SHP77 (cell line): ENCODE measurements at places on chromosomes 16 and 17.

DNA sequence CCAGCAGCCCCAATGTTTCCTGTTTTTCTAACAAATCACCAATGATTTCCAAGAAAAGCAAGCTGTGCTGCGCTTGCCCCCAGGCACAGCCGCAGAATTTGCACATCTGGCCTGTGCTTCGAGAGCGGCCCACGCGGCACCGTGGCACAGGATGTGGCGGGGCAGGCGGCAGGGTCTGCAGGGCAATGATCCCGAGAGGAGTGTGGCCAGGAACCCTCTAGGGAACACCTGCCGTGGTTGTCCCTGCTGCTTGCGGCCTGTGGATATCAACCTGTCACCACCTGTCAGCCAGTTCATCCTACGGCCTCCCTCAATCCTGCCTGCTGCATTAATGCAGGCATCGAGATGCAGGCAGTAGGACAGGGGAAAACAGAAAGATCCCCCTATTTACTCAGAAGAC, 24.0 kb downstream of the PIK3R5 start:
- DNase-seq: no peak

- DNase-seq: no peak
Observed at GRCh38 chr17:31695456-31696090, 163.5 kb downstream of the COPRS start.

- DNase-seq: no peak
Observed at GRCh38 chr17:74742978-74743545, 5.4 kb upstream of the NHERF1 start.

DNA sequence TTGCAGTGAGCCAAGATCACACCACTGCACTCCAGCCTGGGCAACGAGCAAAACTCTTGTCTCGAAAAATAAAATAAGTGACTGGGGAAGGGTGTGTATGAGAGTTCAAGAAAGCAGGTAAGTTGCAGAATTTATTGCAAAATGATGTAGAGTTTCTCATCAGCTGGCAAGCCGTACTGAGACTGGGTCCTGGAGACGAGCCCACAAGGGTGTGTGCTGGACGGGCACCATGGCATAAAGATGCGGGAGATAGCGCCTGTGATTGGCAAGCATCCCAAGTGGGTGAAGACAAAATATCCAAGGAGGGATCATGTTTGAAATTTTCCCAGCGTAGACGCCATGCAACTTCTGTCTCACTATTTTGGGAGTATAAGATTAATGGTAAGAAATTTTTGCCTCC, 59.4 kb downstream of the WNT3 start:
- DNase-seq: no peak

DNA sequence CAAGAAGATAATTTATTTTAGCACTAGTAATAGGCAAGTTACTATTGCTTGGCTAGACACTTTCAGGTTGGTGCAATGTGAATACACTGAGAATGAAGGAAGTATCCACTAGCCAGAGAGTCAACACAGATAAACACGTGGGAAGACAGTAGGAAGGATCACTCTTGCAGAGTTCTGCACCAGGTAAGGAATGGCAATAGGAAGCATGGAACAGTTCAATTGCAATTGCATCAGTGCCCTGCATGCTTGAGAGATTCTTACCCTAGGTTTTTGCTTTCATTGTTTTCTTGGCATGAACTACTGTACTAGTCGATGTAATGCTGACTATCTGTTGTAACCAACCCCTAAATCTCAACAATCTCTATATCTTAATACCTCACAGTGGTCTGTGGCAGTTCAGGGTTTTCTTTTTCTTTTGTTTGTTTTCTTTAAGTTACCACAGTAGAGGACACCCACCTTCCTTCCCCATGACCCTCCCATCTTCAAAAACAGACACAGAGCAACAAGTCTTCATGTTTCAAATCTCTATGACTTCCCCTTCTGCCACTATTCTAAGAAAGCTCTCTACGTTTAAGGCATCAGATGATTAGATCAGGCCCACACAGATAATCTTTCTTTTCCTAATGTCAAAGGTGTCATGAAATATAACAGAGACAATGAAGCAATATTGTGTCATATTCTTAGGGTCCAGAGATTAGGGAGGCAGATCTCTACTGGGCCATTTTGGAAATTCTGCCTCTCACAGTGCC, 18.1 kb upstream of the ABCA8 start:
- no peak for DNase-seq

- DNase-seq: no peak
Observed at GRCh38 chr16:31429314-31429713, 1.2 kb upstream of the COX6A2 start.

GRCh38 chr17:12680407-12680897, 14.8 kb downstream of the MYOCD start:
- peak; percentile 5 for DNase-seq

DNA sequence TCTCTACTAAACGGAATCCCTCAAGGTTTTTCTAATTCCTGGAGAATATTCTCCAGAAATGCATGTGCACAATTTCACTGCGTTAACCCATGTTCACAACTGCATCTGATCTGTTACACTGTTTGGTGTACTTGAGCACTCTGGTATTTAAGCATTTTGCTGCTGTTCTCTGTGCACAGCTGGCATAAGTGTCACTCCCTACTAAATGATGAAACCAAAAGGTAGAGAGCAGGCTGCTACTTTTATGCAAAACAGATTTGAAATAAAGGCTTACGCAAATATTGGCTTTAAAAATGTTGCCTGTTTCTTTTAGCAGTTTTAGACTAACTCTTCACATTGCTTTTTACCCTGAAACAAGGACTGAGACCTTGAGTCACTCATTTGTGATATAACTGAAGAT, 41.7 kb downstream of the ESRP2 start:
- DNase-seq: no peak

DNA sequence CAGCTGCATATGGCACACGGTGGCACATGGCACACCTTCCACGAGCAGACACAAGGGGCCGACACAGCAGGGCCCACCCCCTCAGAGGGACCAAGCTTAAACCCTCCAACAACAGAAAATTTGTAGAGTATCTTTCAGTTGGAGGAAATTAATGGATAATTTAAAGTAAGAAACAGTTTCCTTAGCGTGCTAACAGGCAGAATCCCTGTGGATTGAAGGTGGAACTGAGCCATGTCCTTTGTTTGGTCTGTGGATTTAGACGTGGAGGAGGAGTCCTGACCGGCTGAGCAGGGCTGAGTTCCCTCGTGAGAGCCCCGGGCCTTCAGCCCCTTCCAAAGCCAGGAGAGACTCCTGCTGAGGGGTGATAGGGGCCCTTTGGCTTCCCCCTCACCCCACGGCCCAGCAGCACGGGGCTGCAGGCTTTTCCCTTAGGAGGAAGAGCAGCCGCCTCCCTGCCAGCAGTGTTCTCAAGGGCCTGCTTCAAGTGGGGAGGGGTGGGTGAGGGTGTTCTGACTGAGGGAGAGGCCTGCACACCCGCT, 1.4 kb upstream of the CYB561 start:
- DNase-seq: no peak

DNA sequence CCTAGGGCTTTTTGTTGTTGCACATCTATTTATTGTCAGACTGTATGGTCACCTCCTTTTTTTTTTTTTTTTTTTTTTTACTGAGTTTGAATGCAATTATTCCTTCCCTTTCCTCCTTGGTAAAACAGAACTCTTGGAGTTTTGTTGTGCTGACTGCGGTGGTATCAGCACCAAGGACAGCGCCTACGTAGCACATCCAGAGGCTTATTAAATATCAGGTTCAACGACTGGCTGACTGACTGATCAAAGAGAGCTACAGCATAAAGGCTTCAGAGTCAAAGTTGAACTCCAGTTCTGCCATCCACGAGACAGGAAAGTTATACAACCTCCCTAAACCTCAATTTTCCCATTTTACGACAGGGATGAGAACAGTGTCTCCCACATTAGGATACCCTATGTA, 86.1 kb upstream of the RBFOX1 start:
- DNase-seq: no peak

- no peak for DNase-seq
Observed at GRCh38 chr17:37109731-37110710, 161.3 kb downstream of the AATF start.

- DNase-seq: no peak
Observed at GRCh38 chr17:60087882-60088669, 9.4 kb upstream of the HEATR6 start.

GRCh38 chr17:42031584-42031983, 11.7 kb downstream of the NKIRAS2 start:
- no peak for DNase-seq

DNA sequence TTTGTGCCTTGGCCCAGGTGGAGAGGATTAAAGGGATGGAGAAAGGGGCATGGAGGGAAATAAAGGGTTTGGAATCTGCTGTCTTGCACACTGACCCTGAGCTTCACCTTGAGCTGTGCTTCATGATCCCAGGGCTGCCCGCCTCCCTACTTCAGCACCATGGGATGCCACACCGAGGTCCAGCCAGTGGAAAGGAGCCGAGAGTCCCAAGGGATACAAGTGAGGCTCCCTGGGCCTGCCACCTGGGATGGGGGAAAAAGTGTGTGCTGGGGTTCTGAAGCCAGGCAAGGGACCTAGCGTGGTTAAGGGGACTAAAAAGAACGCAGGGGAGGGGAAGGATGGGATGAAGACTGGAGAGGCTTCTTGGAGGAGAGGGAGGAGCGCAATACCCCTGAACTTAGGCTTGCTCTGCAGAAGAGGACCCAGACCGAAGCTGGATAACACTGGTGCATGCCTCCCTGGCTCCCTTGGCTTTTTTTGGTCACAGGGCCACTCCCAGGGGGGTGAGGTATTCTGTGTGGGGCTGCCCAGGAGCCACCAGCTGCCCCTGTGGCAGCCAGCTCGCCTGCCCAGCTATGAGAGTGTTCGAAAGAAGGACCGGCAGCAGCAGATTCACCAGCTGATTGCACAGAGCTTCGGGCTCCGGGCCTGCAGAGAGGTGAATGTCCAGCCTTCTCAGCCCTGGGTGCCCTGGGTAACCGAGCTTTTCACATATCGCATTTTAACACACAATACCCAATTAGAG, 7.2 kb downstream of the MRPL27 start:
- no peak for DNase-seq

- no peak for DNase-seq
Observed at GRCh38 chr17:47785538-47786123, 36.0 kb downstream of the OSBPL7 start.

GRCh38 chr17:77594416-77595209, 363.9 kb upstream of the TNRC6C start:
- no peak for DNase-seq

- DNase-seq: no peak
Observed at GRCh38 chr17:49906531-49907136, 58.8 kb upstream of the TAC4 start.

GRCh38 chr17:887551-888209, 91.9 kb downstream of the NXN start:
- DNase-seq: no peak

- DNase-seq: no peak
Observed at GRCh38 chr16:57532266-57532625, 4.1 kb downstream of the CCDC102A start.

DNA sequence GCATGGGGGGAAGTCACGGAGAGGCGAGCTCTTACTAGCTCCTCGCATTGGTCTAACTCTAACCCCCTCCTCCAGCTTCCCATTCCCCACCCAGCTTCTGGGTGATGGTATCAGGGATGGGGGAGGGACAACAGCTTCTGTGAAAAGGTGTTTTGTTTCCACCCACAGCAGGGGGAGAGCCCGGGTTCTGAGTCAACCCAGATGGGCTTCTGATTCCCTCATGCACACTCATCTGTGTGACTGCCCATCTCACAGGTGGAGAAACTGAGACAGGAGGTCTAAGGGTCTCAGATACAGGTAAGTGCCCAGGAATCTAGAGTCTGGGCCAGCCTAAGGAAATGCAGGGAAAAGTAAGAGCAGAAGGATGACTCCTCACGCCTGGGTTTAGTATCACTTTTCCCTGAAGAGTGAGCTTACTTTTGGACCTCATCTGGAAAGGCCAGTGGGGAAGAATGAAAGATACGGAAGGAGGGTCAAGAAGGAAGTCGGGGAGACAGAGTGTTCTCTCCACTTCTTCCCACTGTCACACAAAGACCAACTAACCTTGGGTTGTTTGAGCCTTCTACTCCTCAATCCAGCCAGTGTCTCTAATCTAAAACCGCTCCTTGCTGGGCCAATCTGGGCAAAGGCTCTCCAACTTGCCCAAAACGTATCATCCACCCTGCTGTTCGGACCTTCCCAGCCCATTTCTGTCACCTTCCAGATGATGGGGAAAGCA, 3.1 kb upstream of the TLCD2 start:
- no peak for DNase-seq

GRCh38 chr16:84069540-84069939, 26.9 kb upstream of the SLC38A8 start:
- no peak for DNase-seq

- DNase-seq: no peak
Observed at GRCh38 chr16:4006397-4006999, 109.7 kb downstream of the ADCY9 start.

- DNase-seq: no peak
Observed at GRCh38 chr17:7109461-7110322, 4.9 kb downstream of the ASGR2 start.

- no peak for DNase-seq
Observed at GRCh38 chr16:28902909-28903308, 22.1 kb downstream of the RABEP2 start.

- DNase-seq: no peak
Observed at GRCh38 chr17:62852195-62852594, 44.1 kb upstream of the MARCHF10 start.

DNA sequence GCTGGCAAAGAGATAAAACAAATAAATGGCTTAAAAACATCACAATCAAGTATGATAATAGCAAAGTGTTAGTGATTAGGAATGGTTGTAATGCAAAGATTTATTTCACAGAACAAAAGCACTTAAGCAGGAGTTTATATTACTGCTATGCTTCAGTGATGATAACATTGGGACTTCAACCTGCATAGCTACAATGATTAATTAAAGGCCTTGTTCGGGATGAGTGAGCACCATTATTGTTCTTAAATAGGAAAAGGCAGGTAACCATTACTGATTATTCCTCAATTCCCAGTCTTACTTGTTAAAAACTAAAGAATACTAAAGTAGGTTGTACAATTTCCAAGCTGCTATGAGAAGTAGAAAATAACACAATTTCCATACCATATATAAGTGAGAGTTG, 1247.5 kb upstream of the CDH8 start:
- no peak for DNase-seq

GRCh38 chr17:15965528-15965927, 20.6 kb downstream of the ADORA2B start:
- DNase-seq: no peak

DNA sequence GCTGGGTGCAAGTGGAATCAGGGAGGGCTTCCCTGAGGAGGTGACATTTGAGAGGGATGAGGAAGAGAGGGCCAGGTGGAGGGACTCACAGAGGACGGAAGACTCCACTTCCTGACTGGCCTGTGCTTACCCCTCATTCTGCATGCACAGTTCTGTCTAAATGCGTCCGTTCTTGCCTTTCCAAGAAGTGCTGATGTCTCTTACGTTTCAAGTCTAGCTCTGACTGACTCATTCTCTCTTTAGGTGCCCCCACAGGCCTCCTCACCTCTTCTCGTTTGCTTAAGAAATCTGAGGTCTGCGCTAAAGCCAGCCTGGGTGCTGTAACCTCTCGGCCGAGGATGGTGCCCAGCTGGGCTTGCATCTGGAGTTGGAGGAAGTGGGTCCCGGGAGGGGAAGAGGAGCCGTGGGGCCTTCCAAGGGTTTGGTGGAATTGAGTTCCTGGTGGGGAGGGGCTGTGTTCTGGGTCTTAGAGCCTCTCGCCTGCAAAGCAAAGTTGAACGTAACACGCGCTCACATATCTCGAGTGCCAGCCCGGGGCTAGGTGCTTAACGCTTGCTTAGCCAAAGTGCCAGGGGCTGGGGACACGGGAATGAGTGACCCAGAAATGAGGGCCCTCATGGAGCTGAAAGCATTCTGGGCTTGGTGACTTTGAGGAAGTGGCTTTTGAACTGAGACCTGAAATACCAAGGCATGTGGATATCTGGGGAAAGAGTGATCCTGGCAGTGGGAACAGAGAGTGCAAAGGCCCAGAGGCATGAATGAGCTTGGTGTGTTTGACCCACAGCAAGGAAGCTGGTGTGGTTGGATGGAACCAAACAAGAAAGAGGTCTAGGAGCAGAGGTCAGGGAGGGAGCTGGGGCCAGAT, 4.8 kb downstream of the IL4R start:
- DNase-seq: no peak
